ENCODE measurements at places on chromosomes 4 and X.

- no peak for DNase-seq
Observed at GRCh38 chr4:90951037-90951436, 823.8 kb downstream of the CCSER1 start.

GRCh38 chrX:39720945-39721344 lies 376.8 kb downstream of the BCOR start:
- no peak for DNase-seq

DNA sequence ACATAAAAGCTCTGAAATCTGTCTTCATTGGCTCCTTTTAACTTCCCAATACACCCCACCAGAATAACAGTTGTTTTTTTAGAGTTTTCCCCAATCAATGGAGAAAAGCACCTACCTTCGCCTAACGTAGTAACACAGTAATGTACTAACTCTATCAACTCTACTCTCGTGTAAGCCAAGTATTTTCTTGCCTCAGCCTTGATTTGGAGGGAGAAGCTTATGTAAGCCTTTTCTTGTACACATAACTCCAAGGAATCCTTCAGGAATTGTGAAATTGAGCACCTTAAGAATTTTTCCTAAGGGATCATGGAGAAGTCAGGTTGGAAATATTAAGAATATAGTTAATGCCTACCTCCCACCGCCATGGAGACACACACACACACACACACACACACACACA lies 181.2 kb downstream of the RAPGEF2 start:
- DNase-seq, result no peak

- DNase-seq, result no peak
Observed at GRCh38 chr4:155629956-155630355, 36.7 kb upstream of the GUCY1A1 start.

DNA sequence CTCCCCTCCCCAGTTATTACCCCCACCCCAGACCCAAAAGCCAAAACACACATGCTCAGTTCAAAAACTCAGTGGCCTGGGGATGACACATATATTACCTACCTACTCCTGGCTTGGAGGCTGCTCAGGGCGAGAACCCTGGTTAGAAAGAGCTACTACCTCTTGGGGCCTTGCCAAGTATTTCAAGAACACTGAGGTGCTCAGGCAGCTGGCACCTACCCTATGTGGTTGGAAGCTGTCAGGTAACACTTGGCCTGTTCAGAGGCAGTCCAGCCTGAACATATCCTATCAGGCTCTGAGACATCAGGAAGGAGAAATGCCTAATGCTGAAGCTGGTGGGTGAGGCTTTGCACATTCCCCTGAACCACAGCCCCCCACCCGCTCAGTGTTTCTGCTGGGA lies 4.9 kb downstream of the BCAP31 start:
- DNase-seq, result no peak

GRCh38 chr4:76640353-76640910 lies 205.4 kb downstream of the SHROOM3 start:
- no peak for DNase-seq

GRCh38 chr4:36771411-36772153 lies 473.0 kb upstream of the NWD2 start:
- no peak for DNase-seq

DNA sequence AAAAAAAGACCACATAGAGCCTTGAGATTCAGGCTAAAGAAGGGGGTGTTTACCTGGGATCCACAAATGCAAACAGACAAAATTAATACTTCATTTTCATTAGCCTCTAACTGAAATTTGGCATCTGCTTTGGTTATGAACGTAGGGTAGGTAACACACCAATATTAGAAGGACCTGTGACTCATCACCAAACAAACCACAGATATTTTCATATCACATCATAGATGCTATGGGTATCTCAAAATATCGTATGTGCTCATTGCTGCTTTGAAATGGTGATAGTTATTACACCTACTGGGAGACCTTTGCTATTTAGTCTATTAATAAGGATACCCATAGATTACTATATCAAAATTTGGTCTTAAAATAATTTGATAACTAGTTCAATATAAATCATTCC lies 180.6 kb upstream of the MAP3K15 start:
- DNase-seq, result no peak

DNA sequence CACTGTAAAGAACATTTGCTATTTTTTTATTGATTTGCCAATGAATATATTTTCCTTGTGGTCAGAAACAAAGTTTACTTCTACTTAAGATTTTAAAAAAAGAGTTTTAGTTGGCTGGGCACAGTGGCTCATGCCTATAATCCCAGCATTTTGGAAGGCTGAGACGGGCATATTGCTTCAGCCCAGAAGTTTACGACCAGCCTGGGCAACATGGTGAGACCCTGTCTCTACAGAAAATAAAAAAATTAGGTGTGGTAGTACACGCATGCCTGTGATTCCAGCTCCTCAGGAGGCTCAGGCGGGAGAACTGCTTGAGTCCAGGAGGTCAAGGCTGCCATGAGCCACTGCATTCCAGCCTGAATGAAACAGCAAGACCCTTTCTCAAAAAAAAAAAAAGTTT lies 36.8 kb downstream of the LRP2BP start:
- DNase-seq, result no peak

DNA sequence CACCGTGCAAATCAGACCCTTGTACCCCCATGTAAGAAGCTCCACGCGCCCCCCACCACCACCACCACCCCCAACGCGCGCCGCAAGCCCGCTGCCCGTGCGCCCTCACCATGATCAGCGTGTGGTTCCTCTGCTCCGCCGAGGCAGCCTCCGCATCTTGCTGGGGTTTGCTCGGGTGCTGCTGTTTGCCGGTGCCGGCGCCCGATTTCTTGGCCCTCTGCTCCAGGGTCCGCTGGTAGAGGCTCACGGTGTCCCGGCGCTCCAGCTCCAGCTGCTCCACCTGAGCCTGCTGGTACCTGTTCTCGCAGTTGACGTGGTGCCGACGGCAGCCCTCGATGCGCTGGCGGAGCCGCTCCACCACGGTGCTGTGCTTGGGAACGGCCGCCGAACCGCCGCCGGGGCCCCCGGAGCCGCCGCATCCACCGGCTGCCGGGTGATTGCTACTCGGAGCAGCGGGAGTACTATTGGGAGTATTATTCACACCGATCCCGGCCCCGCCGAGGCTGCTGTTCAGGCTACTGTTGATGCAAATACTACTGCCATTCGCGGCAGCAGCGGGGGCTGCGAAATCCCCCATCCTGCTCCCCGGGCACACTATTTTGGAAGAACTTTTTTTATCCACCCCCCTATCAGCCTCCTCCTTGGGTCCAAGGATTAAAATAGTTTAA lies 1.1 kb downstream of the MAML3 start:
- DNase-seq, result peak; percentile 50

DNA sequence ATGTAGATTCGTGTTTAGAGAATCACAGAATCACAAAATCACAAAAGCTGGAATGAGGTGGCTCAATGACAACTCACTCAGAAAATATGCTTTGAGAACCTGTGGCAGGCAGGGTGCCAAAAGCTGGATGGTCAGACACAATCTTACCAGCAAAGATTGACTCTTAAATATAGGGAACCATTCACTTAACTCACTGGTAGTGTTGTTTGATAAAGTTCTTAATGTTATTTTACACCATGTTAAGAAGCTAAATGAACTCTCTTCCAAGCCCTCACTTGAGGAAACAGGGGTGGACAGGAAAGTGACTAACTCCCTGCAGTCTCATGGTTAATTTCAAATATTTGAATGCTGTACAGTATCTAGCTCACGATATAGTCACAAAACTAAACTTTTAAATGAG lies 5.7 kb upstream of the SCOC start:
- no peak for DNase-seq

- no peak for DNase-seq
Observed at GRCh38 chrX:81280148-81280547, 78.2 kb downstream of the SH3BGRL start.

DNA sequence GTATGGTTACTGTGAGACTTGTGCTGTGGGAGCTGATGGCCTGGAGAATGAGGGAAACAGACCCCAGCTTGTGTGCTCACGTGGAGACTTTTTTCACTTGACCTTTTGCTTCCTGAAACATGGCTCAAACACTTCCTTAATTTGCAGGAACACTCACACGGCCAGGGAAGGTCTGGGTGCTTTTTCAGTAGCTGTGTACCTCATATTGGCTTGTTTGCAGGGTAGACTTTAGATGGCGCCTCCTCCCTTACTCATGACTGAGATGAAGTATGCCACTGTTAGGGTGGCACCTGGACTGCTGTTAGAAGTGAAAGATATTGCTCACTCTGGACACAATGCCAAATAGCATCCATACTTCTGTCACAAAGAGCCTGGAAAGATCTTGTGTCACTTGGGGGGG lies 75.7 kb upstream of the WDR1 start:
- DNase-seq, result no peak

- DNase-seq, result no peak
Observed at GRCh38 chrX:154991039-154991438, 31.5 kb downstream of the F8 start.

GRCh38 chrX:74535086-74535407 lies 79.4 kb downstream of the RLIM start:
- DNase-seq, result no peak

- DNase-seq, result no peak
Observed at GRCh38 chrX:118373538-118373937, 27.6 kb downstream of the WDR44 start.

- DNase-seq, result no peak
Observed at GRCh38 chrX:120560405-120560841, 339 bp downstream of the CUL4B start.
